Stimulated activated CD4-positive, alpha-beta T cell treated with anti-CD3 and anti-CD28 coated beads, TNF-alpha, amount 100 ng/mL, for 4 hours (primary cell): ENCODE measurements at places on chromosomes 7 and 10.

DNA sequence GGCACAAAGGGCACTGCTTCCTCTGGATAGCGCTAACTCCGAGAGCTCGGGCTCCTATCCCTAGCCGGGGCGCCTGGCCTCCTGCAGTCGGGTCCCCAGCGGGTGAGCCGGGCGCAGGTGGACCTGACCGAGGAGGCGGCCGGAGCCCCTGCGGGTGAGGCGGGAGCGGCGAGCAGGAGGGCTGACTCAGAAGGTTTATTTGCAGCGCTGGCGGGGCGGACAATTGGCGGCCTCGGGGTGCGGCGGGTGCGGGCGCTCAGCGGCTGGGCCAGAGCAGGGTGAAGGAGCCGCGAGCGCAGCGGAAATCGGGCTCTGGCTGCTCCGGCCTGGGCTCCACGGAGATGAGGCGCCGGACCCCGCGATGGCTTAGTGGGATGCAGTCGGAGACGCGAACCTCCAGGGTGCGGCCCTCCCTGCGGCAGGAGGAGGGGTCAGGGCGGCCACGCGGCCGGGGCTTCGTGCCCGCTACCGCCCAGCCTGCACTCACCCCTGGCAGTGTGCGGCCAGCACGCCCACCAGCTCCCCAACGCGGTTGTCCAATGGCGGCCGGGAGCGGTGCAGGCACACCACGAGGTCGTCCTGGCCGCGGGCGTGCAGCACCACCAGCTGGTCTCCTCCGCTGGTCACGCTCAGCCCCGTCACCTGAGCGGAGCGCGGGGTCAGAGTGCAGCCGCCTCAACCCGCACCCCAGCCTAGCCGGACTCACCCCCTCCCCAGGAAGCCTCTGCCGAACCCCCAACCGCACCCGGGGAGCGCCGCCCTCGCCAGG, 16.1 kb downstream of the MYO1G start:
- no peak for DNase-seq

- DNase-seq, result no peak
These were observed 112.7 kb downstream of the GFRA1 start for GRCh38 chr10:116160271-116160670.

DNA sequence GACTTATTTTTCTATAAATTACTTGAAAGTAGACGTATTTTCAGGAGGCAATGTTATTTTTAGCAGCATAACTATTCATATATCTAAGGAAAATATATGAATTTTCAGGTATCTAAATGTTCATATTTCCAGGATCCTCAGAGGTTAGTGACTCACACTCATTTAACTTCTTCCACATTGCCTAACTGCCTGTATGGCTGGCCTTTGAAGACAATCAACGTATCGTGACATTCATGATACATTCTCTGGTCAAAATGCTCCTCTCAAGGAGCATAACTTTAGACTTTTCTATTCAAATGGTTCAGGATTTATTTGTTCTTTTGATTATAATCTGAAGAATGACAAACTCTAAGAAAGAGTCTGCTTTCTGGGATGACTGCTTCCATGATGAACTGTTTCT, 89.3 kb downstream of the SEMA3C start:
- no peak for DNase-seq

- DNase-seq, result no peak
These were observed 919.8 kb upstream of the C7orf33 start for GRCh38 chr7:147670759-147671158.

DNA sequence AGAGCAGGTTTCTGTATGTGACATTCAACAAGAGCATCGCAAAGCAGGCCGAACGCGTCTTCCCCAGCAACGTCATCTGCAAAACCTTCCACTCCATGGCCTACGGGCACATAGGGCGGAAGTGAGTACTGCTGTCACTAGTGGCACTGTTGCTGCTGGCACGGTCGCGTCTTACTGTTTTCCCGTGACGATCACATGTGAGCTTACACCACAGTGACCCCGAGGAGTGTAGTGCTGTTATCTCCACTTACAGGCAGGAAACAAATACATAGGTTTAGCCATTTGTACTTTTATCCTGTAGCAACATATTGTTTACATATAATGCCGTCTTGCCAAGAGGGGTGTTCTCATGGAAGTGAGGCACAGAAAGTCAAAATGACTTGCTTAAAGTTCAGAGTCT, 25.4 kb downstream of the FBH1 start:
- DNase-seq, result no peak

- DNase-seq, result no peak
These were observed 46.6 kb downstream of the INSIG1 start for GRCh38 chr7:155344270-155344617.

GRCh38 chr7:16609842-16610450, 35.6 kb downstream of the ANKMY2 start:
- DNase-seq, result no peak

DNA sequence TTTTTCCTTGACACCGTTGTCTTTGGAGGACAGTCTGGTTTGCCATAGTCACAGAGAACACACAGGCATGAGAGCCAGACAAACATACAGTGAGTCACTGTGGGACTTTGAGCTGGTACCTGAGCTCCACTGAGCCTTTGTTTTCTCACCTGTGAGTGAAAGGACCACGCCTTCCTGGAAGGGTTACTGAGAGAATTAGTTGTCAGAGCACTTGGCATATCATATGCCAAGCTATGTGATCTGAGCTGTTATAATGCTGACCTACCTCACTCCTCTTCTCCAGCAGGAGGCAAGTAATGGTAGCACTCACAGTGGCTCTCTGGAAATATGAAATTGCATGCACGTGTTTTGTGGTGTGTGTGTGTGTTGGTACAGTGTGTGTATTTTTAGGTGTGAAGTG, 59.7 kb downstream of the CXCL12 start:
- DNase-seq, result no peak

- no peak for DNase-seq
These were observed 163.6 kb downstream of the KCND2 start for GRCh38 chr7:120436487-120437060.

DNA sequence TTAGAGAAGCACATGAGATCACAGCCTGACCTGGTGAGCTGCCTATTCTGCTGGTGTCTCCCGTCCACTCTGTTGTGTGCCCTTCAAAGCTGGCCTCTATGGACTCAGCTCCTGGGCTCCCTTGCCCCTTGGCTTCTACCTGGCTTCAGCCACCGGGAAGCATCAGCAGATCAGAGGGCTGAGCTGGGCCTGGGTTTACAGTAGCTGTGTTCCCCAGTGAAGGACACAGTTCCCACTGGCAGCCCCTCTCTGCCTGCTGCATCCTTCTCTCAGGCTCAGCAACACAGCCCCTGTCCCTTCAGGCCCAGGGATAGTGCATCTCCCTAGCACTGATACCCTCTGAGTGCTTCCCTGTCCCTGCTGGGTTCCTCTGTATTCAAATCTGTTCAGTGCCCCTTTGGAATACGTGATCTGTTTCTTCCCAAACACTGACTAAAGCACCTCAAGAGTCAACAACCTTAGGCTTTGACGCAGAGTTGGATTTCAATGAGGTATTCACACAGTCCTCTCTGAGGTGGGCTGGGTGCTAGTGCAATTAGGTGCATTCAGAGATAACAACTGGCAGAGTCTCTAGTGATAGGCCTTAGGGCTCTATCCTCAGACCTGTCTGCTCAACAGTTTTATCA, 109.8 kb downstream of the GRID1 start:
- DNase-seq, result no peak

DNA sequence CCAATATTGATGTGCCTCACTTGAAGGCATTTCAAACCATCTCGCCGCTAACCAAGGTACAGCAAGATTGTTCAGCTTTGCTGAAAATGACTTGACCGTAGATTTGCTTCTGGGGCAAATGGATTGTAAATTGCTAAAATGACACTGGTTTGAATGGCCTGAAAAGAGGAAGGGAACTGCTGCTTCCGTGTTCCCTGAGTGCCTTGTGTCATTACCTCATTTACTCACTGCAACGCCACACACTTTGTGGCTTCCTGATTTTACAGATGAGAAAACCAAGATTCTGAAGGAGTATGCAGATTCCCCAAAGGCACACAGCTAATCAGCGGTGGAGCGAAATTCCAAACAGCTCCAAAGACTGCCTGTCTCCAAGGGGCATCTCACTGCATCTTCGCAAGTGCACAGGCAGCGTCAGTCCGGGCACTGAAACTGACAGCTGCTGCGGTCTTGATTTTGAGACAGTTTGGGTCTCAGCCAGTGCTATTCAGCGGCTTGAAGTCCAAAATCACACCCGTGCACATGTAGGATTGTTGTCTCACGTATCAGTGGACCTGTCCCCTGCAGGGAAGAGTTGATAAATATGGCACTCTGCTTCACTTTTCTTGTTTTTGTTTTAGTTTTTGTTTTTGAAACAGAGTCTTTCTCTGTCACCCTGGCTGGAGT, 290.9 kb downstream of the DPP6 start:
- DNase-seq, result no peak

- no peak for DNase-seq
These were observed 42.7 kb downstream of the LRRC18 start for GRCh38 chr10:48896756-48897440.

DNA sequence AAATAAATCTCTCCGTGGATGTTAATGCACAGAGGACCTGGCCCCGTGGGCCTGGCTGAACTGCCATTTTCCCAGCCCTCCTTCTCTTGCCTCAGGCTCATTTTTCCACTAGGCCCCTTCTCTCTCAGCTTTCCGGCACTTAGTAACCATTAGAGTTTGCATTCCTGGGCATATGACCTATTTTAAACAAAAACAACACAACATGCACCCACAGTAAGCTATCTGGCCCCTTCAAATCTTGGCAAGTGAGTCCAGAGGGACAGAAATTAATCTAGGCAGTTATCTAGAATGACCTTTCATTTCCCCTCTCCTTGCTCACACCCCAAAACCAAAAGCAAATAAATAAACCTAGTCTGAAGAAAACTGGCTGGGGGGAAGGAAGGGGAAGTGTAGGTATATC, 11.7 kb downstream of the FBXW4 start:
- DNase-seq, result no peak

- DNase-seq, result no peak
These were observed 39.9 kb upstream of the ECHDC3 start for GRCh38 chr10:11702264-11702663.

GRCh38 chr7:78967046-78967445, 486.4 kb downstream of the MAGI2 start:
- no peak for DNase-seq

- no peak for DNase-seq
These were observed 116.6 kb upstream of the SFMBT2 start for GRCh38 chr10:7527468-7527867.

GRCh38 chr7:116164552-116165306, 45.6 kb upstream of the TES start:
- DNase-seq, result no peak

- DNase-seq, result no peak
These were observed 92.0 kb downstream of the TMEM106B start for GRCh38 chr7:12303062-12303461.

DNA sequence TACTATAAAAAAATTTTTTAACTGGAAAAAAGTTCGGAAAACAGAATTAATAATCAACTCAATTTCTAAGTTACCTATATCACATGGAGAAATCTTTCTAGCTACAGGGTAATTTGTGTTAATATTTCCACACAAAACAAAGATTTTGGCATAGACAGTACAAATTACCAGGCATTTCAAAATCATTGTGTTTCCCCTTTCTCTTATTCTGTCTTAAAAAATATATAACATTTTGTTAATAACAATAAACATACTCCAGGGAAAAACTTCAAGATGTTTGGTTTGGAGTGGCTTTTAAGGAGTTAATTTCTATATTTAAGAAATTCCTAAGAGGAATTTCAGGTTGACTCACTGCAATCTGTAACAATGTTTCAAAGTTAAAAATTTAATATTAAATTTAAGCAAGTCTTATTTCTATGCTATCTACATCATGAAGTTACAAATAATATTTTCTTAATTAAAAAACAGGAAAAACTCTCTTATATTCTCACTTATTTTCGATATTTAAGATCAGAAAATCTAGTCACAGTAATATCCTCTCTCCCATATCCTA, 132.6 kb downstream of the NRBF2 start:
- DNase-seq, result no peak

DNA sequence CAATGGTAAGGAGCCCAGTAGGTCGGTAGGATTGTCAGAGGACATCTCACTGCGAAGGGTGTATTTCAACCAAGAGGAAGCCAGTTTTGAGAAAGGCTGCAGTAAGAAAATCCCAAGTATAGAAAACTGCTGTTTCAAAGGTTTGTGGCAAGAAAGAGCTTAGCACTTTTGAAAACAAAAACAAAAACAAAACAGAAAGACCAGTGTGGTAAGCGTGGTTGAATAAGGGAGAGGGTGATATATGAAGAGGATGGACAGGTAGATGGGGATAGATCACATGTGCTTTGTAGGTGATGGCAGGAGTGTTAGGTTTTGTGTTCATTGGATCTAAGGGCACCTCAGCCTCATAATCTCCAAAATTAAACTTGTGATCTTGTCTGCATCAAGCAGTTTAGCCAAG, 141.6 kb upstream of the WNT16 start:
- DNase-seq, result no peak

GRCh38 chr10:113991091-113991860, 52.4 kb upstream of the ADRB1 start:
- DNase-seq, result no peak

DNA sequence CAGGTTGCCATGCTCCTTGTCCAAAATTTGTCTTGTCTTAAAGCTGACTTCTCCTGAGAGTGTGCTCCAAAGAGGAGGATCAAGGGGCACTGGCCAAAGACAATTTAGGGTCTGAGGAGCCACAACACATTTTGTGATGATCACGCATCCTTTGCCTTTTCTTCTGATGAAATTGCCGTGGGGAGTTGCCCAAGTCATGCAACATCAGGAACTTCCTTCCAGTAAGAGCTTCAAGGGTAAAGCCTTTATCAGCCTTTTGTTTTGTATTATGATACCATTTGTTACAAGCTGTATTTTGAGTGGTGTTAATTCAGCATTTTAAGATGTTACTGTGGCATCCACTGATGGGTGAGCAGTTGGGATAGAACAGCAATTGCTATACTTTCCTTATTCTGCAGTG, 131.2 kb upstream of the MKI67 start:
- DNase-seq, result no peak

DNA sequence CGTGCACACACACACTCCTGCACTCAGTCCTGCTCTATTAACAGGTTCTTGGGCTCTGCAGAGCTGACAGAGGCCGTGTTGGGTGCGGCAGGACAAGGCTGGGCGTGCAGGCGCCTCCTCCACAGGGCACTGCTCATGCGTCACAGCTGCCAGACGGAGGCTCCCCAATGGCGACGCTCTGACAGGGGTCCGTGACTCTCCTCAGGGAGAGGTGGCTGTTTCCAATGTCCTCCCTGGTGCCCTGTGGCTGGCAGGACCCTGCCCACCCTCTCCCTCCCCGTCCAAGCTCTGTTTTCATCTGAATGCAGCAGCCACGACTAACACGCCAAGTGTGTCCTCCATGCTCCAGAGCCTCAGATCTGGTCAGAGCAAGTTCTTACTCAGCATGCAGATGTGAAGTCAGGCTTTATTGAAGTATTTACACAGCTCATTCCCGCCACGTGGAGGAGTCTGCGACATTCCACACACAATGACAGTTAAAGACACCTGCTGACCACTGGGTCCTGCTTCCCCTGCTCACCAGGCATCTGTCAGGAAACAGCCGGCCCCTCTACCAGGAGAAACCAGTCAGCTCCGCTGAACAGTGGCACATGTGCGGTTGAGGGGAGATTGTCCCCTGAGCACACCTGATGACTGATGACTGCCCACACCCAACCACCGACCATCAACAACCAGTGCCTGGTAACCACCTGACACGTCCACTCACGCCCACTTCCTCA, 116.7 kb downstream of the VIPR2 start:
- no peak for DNase-seq
